ENCODE measurements at places on chromosomes 1 and 21.

DNA sequence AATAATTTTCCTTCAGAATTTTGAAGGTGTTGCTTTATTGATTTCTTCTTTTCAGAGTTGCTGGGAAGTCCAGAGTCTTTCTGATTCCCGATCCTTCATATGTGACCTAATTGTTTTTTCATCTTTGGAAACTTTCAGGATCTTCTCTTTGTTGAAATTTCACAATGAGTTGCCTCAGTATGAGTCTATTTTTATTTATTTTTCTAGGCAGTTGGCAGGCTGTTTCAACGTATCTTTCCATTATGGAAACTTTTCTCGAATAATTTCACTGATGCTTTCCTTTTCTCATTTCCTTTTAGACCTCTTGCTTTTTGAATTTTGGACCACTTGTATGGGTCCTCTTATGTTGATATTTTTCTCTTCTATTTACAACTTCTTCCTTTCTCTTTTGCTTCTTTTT, 354.3 kb downstream of the TGFB2 start:
- no peak for DNase-seq

GRCh38 chr1:224897529-224898327, 31.7 kb upstream of the DNAH14 start:
- no peak for DNase-seq

DNA sequence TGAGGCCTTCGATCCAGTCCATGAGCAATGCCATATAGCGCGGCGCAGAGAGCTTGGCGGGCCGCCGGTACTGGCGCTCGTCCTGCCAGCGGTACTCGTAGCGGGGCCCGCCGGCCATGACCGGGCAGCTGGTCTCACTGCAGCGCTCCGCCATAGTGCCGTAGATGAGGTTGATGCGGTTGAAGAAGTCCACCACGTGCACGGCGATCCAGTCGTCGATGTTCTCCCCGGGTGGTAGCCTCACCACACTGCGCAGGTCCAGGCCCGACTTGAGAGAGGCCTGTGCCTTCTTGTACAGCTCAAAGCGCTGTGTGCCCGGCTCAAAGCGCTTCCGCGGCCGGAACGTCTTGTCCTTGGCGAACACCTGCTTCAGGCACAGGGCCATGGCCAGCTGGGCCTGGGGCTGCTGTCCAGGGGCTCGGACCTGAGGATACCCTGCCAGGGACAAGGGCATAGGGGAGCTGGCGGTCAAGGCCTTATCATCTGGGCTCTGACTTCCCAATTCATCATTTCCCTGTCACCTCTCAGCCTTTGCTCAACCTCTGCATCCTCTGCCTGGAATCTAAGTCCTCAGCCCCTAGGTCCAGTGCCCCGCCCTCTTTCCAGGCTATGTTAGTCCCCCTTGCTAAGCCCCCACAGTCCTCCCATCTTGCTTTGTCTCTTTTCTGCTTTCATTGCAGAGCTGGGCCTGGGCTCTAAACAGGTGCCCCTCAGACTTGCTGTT, 3.5 kb downstream of the MOB3C start:
- no peak for DNase-seq

DNA sequence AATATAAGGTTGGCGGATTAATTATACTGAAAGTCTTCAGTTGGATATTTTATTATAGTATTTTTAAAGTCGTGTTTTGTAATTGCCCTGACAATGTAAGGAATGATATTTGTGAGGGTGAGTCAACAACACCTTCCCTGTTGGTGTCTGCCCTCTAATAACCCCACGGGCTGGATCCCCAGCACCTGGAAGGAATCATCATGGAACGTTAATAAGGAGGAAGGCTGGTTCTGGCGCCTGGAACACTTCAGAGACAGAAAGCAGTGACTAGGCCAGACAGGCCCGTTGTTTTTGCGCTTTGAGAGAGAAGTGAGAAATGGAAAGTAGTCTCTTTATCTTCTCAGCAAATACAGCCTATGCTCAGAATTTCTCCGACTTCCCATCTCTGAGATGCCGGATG, 31.6 kb downstream of the TEX35 start:
- DNase-seq, result no peak

- DNase-seq, result no peak
Measured at GRCh38 chr1:10936998-10937901, 75.2 kb upstream of the TARDBP start.

DNA sequence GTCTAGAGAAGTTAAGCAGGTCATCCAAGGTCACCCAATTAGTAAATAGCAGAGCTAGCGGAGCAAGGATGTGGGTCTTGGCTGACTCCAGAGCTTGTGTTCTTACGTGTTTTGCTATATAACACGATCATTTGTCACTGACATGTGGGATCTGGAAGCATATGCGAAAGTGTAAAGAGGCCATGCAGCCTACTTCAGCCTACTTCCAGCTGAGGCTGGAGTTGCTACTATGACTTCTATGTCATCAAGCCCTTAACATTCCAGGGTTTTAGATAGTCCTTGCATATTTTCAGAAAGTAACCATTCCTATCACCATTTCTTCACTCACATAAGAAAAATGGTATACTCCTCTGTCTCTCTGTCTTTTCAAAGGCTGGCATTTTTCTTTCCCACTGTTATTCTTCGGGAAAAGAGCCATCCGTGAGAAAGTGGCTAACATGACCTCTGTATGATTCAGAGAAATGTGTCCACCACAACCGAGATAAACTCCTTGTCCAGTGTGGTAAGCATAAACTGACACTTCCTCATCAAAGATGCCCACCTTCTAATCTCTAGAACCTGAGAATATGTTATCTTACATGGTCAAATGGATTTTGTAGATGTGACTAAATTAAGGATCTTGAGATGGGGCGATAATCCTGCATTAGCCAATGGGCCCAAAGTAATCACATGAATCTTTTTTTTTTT, 24.0 kb upstream of the ABL2 start:
- no peak for DNase-seq

- DNase-seq, result no peak
Measured at GRCh38 chr21:17650292-17650691, 37.6 kb upstream of the BTG3 start.

DNA sequence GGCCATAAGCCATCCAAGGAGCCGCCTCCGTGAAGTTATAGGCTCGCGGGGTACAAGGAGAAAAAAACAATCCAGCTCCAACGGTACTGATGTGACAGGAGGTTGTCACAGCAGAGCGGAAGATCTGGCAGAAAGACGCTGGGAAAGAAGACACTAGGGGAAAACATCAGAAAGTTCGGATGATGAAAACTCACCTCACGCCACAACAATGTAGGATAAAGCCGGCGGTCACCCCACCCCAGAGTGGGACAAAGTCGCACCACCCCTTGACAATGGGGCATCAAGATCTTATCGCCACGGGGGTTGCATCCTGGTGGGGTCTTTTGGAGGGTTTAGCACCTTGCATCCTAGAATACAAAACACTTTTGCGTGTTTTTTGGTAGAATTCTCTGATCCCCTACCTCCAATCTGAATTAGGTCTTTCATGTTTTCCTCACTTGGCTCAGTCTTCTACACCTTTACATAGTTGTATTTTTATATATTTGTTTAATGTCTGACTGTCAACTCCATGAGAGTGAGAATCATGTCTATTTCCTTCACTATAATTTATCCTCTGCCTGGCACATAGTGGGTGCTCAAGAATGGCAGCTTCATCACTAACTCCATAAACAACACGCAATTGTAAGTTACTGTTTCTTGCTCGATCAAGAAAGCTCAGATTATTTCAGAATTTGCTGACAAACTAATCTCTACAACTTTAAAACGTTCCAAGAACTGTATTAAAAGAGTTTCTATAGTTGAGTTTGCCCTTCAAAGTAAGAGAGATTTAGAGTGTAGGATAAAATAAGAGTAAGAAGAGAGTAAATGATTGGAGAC, 611 bp upstream of the ZSWIM5 start:
- no peak for DNase-seq

DNA sequence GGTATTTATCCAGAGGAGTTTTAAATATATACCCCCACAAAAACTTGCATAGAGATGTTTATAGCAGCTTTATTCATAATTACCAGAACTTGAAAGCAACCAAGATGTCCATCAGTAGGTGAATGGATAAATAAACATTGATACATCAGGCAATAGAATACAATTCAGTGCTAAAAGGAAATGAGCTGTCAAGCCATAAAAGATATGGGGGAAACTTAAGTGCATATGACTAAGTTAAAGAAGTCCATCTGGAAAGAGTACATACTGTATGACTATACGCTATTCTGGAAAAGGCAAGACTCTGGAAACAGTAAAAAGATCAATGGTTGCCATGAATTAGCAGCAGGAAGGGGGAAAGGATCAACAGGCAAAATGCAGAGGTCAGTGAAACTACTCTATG, 366.7 kb downstream of the HHIPL2 start:
- DNase-seq, result no peak

- no peak for DNase-seq
Measured at GRCh38 chr1:42593486-42594100, 64.6 kb upstream of the PPIH start.

GRCh38 chr1:92481971-92482664, 4.6 kb downstream of the GFI1 start:
- DNase-seq, result no peak

Measured in cortex of kidney (tissue), 1 donor.